ENCODE measurements at places on chromosomes 12 and 14.

DNA sequence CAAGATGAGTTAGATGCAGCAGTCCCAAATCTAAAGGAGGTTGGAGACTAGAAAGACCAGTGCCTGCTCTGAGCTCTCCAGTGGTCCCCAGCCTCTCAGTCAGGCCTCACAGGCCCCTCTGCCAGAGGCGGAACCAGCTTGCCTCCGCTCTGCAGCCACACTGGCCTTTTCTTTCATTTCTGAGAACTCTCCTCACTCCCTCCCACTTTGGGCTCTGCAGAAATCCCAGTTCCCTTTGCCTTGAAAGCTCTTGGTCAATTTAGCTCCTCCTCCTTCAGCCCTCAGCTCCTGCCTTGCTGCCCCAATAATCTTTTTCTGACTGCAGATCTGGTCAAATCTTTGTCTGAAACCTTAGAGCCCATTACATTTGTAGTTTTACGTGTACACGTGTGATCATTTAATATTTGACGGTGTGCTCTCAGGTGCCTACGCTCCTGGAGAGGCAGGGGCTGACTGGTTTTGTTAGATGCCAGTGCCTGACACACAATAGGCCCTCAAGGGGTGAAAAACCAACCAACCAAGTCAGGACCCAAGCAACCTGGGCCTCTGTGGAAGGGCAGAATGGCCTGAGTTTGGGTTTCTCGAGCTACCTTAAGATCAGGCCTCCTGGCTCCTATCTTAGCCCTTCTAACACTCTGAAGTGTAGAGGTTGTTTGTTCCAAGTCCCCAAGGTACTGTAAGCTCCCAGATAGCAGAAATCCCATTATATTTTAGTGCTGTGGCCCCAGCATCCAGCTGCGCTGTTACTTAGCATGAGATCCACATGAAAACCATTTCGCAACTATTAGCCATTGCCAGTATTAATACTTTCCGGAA, 1.1 kb upstream of the NUDT4 start:
- DNase-seq = no peak

- no peak for DNase-seq
Observed at GRCh38 chr12:90569685-90570084, 385.3 kb downstream of the CCER1 start.

- no peak for DNase-seq
Observed at GRCh38 chr14:60485598-60486251, at the start of gene C14orf39. C14orf39 (minus strand) TSS chr14:60486063; CDS start chr14:60485078, 985 bp downstream.

- no peak for DNase-seq
Observed at GRCh38 chr14:67409461-67409860, 2.5 kb downstream of the PLEK2 start.

DNA sequence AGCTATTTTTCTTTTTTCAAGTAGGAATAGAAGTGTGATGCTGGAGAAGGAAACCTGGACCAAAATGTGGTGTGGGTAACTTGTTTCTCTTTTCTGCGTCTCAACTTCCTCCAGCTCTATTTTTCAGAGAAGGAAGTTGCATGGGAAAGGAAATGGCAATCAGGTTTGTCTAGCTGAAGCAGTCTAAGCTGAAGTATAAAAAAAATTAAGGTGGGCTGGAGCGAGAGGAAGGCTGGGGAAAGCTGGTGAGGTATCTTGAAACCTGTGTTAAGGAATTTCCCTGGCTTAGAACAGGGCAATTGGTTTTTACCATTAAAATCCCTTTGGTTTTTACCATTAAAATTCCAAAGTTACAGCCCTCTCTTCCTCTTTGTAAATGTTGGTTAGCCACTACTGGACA, 34.2 kb upstream of the NINJ2 start:
- no peak for DNase-seq
